ENCODE measurements at places on chromosomes 1 and 21. TPM values are rescaled to one million over a fixed set of nuclear protein-coding genes. Genes with fewer than 3 reads are reported as not detected.
A peak's percentile ranks its signal among the peaks of the same experiment; 100 is the strongest.

The FMO2 gene
- total RNA-seq: under 0.01 TPM

DNA sequence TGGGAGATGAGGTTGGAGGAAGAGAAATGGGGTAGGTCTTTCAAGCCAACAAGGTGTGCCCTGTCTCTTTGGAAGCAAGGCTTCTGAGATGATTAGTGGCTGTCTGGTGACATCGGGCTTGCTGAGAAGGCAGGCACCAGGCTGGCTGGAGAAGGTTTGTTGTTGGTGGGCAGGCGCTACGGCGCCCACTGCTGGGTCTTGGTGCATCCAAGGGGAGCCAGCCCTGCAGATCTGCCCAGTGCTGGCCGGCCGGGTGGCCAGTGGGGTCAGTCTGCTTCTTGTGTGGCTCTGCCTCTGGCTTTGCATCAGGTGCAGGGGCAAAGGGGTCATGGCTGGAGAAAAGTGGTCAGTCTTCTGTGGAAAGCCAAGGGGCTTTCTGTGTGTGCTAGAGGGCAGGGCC is 126.2 kb downstream of the TLR5 start:
- DNase-seq: no peak

GRCh38 chr1:73874806-73875205 is 323.2 kb downstream of the LRRIQ3 start:
- no peak for DNase-seq

DNA sequence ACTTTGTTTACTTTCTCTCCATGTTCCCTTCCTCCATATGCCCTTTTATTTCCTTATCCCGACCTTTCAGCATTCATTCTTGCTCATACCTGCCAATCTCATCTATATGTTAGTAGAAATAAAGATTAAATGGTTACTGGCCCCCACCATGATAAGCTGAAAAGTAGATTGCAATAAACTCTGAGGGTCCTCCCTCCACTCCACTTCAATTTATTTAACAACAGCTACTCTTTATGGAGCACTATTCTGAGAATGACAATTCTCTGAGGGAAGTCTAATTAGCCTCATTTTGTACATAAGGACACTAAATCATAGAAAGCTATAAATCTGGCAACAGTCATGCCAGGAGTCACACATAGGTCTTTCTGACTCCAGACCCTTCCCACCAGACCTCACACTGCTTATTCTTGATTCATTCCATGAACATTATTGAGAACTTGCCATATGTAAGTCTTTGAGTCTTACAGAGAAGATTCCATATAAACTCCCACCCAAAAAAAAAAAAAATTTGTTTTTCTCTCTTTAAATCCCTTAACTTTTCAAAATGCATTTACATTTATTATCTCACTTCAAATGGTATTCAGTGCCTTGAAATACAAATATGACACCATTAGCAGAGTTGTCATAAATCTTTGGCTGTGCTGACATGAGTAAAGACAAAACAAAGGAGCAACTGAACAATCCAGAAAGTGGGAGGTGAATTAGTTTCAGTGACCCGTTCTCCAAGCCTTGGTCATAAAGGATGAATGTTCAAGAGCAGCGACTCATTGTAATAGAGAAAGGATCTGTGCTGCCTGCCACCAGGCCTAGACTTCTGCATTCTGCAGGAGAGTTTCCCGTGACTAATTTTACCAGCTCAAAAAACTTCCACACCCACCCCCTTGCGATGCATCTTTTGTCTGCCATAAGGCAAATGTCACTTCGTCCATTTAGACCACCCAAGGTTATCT is 28.5 kb downstream of the PALMD start:
- no peak for DNase-seq

DNA sequence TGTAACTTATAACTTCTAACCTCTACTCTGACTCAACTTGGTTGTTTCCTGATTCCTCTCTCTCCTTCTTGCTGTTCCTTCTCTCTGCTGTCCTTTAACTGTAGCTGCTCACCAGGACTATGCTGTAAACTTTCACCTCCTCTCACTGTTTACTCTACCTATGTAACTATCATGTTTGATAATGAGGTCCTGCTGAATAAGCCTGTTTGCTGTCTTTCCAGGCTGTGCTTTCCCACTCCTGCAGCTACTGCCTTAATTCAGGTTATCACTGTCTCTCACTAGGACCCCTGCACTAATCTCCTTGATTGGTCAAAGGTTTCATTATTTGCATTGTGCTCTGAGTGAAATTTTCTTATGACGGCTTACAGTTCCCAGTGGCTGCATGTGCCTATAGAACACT is 633.9 kb upstream of the PTBP2 start:
- no peak for DNase-seq

DNA sequence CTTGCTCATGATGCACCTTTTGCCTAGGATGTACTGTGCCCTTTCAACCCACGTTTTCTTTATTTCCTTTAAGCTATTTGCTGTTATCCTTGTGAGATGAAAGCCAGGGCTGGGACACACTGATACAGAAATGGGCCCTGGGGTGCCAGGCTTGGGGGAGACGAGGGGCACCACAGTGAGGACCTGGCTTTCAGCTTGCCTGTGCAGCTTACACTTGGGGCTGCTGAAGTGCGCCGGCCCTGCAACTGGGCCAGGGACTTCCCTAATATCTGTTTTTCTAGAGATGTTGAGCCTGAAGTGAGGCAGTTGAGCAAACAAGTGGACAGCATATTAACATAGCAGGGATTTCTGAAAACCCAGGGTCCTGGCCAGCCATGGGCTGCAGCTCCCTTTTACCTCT is 42.5 kb upstream of the SLC19A1 start:
- no peak for DNase-seq

DNA sequence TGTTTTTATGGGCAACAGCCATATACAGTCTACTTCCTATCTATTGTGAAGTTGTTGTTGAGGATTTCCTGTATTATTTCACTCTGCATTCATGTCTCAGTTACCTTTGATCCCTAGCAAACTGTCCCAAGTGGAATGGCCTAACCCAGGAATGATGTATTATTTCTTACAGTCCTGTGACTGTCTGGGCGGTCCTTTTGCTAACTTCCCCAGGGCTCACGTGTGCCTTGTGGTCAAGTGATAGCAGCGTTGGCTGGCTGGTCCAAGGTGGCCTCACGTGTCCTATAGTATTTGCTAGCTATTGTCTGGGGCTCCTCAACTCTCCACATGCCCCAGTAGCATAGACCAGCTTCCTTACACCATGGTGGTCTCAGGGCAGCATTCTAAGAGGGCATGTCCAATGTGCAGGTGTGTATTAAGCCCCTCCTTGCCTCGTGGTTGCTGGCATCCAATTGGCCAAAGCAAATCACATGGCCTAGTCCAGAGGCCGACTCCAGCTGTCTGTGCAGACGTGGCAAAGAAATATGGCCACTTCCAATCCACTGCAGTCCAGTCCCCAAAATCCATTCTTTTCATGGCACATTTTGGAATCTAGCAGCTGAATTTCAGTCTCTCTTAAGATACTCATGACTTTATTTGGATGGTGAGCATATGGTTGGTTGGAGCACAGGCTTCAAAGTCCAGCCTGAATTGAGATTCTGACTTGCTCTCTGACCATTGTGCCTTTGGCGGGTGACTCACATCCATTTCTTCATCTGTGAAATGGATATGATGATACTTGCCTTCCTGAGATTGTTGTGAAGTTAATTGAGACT is 94.1 kb downstream of the GALNT2 start:
- DNase-seq: peak; percentile 80

DNA sequence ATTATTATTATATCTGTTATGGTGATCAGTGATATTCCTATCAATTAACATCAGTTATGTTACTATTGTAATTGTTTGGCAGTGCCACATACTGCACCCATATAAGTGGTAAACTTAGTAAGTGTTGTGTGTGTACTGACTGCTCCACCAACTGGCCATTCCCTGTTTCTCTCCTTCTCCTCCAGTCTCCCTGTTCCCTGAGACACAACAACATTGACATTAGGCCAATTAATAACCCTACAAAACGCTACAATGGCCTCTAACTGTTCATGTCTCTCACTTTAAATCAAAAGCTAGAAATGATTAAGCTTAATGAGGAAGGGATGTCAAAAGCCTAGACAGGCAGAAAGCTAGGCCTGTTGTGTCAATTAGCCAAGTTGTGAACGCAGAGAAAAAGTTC is 6.6 kb upstream of the THRAP3 start:
- DNase-seq: no peak

The HTR6 gene
- not detected for total RNA-seq

Measured in pulmonary artery endothelial cell (primary cell).